ENCODE measurements at places on chromosomes 12 and 14. TPM values are rescaled to one million over a fixed set of nuclear protein-coding genes. Genes with fewer than 3 reads are reported as not detected.

The RPGRIP1 gene
- 0.19 TPM for polyA plus RNA-seq

The PNMA1 gene
- 15.7 TPM for polyA plus RNA-seq

The SERPINA1 gene
- polyA plus RNA-seq = 1.1 TPM

The TMBIM4 gene
- polyA plus RNA-seq = 96.2 TPM

The PDZRN4 gene
- polyA plus RNA-seq = 0.04 TPM

The RFX4 gene
- 0.01 TPM for polyA plus RNA-seq

The MYF5 gene
- polyA plus RNA-seq = not detected

The LBHD2 gene
- polyA plus RNA-seq = not detected

The CMTM5 gene
- polyA plus RNA-seq = 2.9 TPM

The RNASE1 gene
- 373 TPM for polyA plus RNA-seq

The GIT2 gene
- 21.5 TPM for polyA plus RNA-seq

The HVCN1 gene
- polyA plus RNA-seq = 15.4 TPM

The KRT85 gene
- polyA plus RNA-seq = not detected

The HHIPL1 gene
- polyA plus RNA-seq = 0.55 TPM

The ACOT4 gene
- 0.37 TPM for polyA plus RNA-seq

The CKAP4 gene
- 40.1 TPM for polyA plus RNA-seq

The SLC17A8 gene
- not detected for polyA plus RNA-seq

The ST8SIA1 gene
- polyA plus RNA-seq = 1.3 TPM

The CISTR gene
- polyA plus RNA-seq = 1.7 TPM

The GUCY2C gene
- 0.01 TPM for polyA plus RNA-seq

The TAS2R20 gene
- polyA plus RNA-seq = 0.29 TPM

The FAM90A1 gene
- not detected for polyA plus RNA-seq

The BBOF1 gene
- polyA plus RNA-seq = 5.4 TPM

The LUM gene
- polyA plus RNA-seq = 26.8 TPM

The SLC6A15 gene
- polyA plus RNA-seq = not detected

The SRRM4 gene
- polyA plus RNA-seq = 0.06 TPM

The AMHR2 gene
- not detected for polyA plus RNA-seq

The CLEC4C gene
- polyA plus RNA-seq = not detected

The ZNF891 gene
- polyA plus RNA-seq = 1.0 TPM

The CLECL1 gene
- not detected for polyA plus RNA-seq

The CPNE6 gene
- polyA plus RNA-seq = not detected

The ZNF410 gene
- polyA plus RNA-seq = 24.6 TPM

The BIN2 gene
- polyA plus RNA-seq = 1.4 TPM

The PZP gene
- 0.20 TPM for polyA plus RNA-seq

The LRP1-AS gene
- polyA plus RNA-seq = not detected

The SLC5A8 gene
- polyA plus RNA-seq = not detected

The GPR135 gene
- 0.86 TPM for polyA plus RNA-seq
